Stimulated activated CD4-positive, alpha-beta T cell treated with anti-CD3 and anti-CD28 coated beads, Interleukin-1b, Interleukin-23, amount 100 ng/mL, for 24 hours (primary cell): ENCODE measurements at places on chromosomes 13 and 19.

DNA sequence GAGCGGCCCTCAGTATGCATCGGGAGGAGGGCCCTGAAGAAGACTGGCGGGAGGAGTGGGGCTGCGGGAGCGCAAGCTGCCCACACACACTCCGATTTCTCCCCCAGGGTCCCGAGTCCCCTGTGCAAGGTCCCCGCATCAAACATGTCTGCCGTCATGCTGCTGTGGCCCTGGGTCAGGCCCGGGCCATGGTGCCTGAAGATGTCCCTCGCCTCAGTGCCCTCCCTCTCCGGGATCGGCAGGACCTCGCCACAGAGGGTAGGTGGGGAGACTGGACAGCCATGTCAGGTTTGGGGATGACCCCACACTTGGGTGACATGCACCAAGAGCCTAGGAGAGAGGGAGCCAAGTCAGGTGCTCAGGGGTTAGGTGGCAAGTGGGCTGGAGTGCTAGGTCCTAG is 4.7 kb downstream of the KMT2B start:
- no peak for DNase-seq

GRCh38 chr13:38656699-38657098 is 30.2 kb upstream of the FREM2 start:
- DNase-seq, result no peak

DNA sequence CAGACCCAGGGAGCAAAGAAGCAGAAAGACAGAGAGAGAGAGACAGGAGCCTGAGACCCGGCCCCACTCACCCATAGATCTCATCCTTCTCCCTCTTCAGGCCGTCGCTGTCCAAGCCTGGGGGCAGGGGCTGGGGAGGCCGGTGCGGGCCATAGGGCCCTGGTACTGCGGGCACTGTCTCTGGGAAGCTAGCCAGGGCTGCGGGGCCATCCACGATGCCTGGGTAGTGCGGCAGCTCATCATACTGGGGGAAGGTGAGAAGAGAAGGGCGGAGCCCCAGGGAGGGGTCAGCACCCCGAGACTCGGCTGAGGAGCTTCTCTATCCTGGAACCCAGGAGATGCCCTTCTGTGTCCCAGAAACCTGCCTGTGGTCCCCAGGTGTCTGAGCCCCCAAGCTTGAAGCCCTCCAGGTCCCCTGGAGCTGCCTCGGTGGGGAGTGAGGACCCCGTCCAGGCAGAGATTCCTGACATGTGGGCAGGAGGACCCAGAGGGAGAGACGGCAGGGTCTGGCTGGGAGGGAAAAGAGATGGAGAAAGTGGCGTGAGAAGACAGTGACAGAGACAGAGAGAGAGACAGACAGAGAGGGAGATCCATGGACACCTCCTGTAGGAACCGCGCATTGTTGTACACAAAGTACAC is 2.1 kb downstream of the MEIS3 start:
- no peak for DNase-seq

- DNase-seq, result no peak
These were observed 9.9 kb downstream of the CCDC124 start for GRCh38 chr19:17942582-17943273.

DNA sequence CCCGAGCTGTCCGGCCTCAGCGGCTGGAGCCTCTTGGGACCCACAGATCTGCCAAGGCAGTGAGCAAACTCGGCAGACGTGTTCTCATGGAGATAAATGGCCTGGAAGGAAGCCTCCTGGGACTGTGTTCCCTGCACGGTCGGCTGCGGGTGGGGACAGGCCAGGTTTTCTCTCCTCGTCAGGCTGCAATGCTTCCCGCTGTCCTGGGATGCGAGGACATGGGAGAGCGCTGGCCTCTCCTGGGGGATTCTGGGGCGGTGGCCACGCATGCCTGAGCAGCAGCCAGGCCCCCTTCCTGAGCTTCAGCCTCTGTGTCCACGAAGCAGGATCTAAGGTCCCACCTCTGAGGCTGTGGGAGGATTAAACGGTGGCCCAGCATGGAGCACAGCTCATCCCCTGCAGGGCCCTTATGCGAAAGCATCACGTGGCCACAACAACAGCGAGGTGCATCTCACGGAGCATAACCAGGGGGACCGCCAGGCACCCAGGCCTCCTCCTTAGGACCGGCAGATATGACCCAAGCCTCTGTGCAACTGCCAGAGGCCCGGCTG is 21.2 kb upstream of the C13orf46 start:
- DNase-seq, result no peak
